Cerebellar nuclear complex (tissue), 1 donor: ENCODE measurements at places on chromosomes 2 and 18.

DNA sequence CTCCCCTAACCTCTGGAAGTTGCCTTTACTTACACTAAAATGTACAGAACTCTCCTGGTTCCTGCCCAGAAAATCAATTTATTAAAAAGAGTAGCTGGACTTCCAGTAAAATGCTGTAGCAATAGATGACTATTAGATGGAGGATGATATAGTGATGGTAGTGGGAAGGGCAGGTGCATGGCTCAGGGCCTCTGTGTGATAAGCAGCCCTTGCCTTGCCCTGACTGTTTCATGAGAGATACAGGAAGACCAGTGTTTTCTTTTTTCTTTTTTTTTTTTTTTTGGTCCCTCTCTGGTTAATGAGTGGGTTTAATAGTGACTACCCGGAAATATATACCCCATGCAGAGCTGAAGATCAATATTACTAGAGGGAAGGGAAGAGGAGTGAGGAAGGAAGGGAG lies 48.7 kb upstream of the NEDD4L start:
- DNase-seq, result no peak

DNA sequence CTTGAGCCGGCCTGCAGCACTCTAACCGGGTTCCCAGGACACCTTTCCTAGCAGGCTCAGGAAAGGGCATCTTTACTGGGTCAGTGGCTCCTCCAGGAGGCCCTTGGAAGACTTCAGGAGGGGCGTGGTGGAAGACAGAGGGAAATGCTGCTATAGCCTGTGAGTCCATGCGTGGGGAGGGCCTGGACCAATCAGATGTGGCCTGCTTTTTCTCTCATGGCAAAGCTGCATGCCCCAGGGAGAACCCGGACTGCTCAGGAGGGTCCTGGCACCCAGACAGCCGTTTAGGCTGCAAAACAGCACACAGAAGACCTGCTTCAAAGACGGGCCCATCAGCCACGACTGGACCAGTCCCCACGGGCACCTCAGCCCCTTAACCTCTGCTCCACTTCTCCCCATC lies 84.4 kb downstream of the EIPR1 start:
- DNase-seq, result no peak

DNA sequence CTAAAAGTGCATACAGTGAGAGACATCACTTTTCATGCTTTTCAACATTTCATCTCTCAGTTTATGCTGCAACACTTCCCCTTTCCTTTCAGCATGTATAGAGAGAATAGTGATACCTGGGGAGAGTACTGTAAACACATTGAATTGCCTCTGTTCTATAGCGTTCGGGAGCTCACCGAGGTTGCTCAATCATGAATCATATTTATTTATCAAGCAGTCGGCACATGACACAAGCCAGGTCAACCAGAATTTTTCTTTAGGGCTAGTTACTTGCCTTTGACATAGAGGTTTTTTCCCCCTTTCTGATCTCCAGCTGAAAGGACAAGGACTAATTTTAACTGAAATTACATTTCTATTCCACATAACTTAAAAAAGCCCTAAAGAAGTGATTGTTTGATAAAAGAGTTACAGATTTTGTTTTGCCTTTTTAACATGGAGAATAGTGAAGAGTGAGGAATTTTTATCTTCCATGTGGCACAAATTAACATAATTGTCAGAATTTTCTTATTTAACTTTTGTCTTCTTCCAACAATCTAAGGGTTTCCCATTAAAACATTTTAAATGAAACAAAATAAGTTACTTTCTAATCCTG lies 690.9 kb upstream of the TMEFF2 start:
- DNase-seq, result no peak

DNA sequence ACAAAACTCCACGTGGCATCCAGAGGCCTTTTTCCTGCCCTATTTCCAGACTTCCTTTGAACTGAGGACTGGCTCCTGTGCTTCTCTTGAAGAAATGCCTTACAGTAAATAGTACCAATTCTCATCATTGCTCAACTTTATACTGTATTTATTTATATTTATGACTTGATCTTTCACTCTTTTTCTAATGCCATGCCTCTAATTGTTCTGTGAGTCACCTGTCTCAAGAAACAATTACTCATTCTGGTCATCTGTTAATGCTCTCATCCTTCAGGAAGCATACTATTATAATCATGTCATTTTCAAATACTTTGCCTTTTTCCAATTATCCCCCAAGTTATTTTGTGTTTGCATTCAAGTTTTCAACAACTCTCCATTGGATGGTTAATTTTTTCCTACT lies 85.9 kb downstream of the DCDC2C start:
- no peak for DNase-seq

- DNase-seq, result peak; percentile 90
Observed at GRCh38 chr2:105610576-105611332, 134.0 kb upstream of the NCK2 start.

DNA sequence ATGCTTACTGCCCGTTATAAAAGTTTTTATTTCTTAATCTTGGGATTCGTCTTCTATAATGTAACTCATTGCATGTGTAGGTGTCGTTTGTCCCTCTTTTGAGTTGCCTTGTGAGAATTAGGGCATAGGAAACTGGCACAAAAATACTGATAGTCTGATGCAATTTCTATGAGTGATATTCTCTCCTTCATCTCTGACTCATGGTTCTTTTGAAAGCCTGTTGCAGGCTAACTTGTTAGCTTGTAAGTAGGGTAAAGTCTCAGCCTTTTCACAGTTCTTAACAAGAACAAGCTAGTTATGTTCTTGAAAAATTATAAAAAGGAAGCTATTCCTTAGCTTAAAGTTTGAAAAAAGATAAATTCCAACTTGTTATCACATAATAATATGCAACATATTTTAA lies 1085.4 kb upstream of the NRXN1 start:
- DNase-seq, result no peak

DNA sequence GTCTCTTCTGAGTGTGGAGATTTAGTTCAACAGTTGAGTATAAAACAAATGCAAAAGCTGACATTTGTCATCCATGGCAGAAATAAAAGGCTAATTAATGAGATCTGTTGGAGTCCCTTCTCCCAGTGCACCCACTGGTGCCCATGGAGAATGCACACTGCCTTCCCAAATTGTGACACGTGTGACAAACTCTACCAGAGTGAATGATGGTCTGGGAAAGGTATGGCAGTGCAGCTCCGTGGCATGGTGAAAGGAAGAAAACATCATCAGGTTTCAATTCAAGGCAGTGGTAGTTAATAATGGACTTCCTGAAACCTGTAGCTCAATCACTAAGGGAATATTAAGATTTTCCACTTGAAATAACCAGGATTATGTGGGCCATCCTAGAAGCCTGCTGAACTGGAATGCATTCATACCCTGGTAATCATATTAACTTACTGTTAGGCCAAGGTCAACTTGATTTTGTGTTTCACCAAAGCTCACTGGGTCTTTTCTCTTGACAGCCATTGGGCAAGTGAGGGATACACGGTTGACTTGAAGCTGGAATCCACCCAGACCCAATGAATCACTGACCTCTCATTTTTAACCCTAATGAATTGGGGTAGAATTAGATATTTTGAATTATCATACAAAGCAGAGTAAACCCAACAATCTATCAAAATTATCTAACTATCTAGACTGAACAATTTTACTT lies 167.6 kb downstream of the AFF3 start:
- DNase-seq, result no peak

- DNase-seq, result no peak
Observed at GRCh38 chr2:151905963-151906632, 77.9 kb upstream of the ARL5A start.
